NAMALWA (cell line): ENCODE measurements at places on chromosomes 6 and 20.

DNA sequence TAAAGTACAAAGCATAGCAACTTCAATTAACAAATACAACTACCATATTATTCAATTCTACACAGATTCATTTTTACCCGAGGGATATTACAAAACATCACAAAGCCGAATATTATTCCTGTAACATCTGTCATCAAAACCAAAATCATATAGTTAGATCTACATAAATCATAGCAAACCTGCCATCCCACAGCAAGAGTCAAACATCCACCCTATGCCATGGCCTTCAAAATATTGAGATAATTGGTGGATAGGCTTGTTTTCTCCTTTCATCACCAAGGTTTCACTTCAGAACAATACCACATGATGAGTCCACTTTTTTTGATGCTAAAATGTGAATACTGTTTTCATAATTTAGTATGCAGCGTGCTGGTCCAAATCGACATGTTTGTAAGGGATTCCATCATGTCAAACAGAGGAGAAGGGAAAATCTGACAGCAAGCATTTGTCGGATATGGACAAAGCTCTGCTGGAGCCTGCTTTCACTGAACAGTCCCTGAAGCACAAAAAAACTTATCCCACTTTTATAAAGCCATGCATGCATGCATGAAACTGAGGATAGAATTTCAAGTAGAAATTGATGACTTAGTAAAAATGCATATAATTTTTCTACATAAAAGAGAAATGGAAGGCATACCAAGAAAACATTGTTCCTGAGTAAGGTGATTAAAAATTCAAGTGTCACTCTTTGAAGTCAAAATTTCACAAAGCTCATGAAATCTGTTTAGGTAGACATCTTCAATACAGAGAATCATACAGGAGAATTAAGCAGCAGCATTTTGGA is 494.1 kb downstream of the HACE1 start:
- DNase-seq: no peak

DNA sequence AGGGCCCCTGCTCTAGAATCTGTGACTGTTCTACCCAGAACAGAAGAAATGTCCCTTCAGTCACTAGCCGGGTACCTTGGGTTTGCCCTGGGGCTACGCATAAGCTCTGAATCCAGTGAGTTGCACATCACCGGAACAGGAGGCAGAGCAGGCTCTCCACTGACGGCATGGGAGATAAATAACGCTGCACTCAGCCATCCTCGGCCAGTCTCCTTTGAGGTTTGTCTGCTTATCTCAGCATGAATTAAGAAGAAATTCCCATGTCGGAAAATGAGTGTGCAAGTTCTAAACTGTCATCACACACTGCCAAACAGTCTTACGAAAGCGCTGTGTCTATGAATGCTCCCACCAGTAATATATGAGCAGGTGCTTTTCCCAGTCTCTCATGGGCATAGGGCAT is 90.8 kb downstream of the FAM50B start:
- DNase-seq: no peak

DNA sequence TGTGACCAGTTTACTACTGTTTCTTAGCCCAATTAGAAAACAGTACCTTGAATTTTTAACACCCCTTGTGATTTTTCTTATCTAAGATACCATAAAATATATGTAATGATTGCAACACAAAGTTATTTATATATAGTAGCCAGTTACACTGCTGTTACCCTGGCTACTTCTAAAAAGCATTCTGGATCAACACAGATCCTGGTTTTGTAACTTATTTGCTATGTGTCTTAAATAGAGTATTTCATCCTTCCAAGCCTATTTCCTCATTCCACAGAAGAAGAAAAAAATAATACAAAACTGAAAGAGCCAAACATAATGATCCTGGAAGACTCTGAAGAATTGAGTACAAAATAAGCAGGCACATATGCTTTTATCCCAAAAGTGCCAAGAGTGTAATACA is 19.0 kb upstream of the GSTA4 start:
- no peak for DNase-seq

DNA sequence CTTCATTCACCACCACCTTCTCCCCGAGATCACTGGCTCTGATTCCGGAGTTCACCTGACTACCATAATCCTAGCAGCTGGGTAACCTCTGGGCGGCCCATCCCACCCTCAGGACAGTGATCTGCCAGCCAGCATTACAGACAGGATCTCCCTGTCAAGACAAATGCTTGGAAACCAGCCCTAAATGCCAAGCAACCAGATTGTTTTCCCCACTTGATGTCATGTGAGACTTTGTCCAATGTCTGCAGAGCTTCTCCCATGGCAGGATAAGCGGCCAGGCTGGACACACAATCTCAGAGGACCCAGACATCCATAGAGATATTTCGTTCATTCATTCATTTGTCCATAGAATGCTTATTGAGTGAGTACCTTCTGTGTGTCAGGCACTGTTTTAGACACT is 32.5 kb downstream of the PDYN start:
- no peak for DNase-seq

GRCh38 chr6:11971154-11971553 is 41.0 kb upstream of the HIVEP1 start:
- DNase-seq: no peak

GRCh38 chr20:36950414-36951197 is 902 bp downstream of the SAMHD1 start:
- DNase-seq: peak; percentile 46

DNA sequence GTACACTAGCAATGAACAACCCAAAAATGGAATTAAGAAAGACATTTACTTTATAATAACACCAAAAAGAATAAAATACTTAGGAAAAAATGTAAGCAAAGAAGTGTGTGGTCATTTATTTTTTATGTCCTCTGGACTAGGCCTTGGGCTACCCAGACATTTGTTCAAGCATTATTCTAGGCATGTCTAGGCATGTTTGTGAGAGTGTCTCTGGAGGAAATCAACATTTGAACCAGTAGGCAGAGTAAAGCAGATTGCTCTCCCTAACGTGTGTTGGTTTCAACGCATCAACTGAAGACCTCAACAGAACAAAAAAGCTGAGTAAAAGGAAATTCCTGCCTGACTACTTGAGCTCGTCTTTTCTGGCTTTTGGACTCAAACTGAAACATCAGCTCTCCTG is 84.5 kb downstream of the ANKEF1 start:
- DNase-seq: no peak

DNA sequence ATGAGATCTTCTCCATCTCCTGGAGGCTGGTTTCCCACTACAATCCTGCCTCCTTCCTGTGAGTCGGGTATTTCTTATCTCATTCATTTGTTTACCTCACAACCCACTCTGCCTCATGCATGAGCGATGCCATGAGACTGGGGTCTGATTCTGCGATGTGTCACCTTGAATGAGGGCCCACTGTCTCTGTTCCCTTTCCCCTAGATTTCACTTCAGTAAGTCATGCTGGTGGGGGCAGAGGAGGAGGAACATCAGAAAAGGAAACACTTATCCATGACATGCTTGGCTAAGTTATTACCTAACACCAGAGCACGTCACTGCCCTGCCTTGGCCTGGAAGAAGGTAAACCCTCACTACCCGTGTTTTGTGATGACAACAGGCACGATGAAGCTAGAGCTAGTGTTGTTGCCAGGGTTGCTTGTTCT is 337.4 kb upstream of the PRDM1 start:
- DNase-seq: no peak

- DNase-seq: no peak
These were observed 1387.5 kb upstream of the EYS start for GRCh38 chr6:67094431-67094946.

DNA sequence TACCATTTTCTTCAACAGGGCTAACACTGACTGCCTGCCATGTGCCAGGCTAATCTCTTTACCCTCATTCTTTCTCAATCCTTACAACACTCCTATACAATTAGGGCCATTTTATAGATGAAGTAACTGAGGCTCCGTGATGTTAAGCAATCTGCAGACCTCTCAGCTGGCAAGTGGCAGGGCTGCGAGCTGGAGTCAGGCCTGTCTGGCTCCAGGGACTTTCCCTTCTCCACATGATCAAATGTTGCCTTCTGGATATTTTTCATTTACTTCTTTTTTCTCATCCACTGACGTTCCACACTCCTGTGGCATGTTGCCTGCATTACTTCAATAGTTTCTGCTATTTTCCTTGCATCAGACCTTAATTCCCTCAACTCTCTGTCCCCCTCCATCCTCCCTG is 55.2 kb upstream of the TAGAP start:
- no peak for DNase-seq

GRCh38 chr20:15411781-15412180 is 1074.4 kb upstream of the FLRT3 start:
- no peak for DNase-seq

GRCh38 chr20:49594143-49594930 is 26.4 kb upstream of the PTGIS start:
- no peak for DNase-seq

DNA sequence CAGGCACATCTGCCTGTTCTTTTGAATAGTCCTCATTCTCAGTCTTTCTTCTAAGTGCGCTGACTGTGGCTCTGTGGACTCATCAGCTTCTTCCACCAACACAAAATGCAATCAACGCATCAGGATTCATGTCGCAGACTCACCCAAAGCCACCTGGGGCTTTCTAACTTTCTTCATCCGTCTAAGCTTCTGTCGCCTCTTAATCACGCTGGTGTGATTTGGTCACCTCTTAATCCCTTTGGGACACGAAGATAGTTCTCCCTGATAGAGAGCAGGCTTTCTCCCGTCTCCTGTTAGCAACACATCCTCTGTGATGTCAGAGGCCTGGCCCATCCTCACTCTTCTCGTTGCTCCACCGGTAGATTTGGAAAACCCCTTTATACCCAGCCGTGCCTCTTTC is 78.0 kb upstream of the FOXQ1 start:
- no peak for DNase-seq

GRCh38 chr6:17354700-17355403 is 38.5 kb upstream of the CAP2 start:
- peak; percentile 12 for DNase-seq

DNA sequence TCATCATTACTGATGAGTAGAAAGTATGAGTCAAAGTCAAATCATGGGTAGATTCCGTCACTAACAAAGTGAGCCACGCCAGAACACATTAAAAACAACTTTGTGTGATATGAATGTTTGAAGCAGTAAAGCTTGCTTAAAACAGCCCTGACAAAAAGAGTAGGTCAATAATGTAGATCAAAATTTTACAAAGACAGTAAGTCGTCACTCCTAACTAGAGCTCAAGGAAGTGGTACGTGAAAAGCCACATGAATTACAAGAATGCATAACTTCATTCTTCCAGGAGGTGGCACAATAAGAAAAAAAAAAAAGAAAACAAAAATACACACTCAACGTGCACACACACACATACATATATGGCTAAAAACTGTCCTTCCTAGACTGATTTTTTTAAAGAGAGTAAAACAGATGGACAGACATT is 69.9 kb downstream of the HACE1 start:
- peak; percentile 68 for DNase-seq

- DNase-seq: peak; percentile 37
These were observed 10.4 kb upstream of the VNN2 start for GRCh38 chr6:132768051-132768517.

DNA sequence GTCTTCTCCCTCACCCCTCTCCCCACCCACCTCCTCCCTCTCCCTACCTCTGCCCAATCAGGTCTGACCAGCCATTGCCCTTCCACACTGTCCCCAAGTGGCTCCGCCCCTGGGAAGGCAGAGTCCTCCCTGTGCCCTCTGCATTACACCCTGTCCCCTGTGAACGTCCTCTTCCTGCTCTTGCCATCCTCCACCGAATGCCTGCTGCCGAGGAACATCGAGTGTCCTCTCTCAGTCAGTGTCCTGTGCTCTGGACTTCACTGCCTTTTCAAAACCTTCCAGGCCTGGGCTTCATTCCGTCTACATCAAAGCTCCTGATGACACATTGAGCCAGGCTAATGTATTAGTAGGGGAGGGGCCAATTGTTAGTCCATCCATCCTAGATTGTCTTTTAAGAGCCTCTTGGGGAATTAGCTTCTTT is 3.3 kb upstream of the PACSIN1 start:
- DNase-seq: no peak

DNA sequence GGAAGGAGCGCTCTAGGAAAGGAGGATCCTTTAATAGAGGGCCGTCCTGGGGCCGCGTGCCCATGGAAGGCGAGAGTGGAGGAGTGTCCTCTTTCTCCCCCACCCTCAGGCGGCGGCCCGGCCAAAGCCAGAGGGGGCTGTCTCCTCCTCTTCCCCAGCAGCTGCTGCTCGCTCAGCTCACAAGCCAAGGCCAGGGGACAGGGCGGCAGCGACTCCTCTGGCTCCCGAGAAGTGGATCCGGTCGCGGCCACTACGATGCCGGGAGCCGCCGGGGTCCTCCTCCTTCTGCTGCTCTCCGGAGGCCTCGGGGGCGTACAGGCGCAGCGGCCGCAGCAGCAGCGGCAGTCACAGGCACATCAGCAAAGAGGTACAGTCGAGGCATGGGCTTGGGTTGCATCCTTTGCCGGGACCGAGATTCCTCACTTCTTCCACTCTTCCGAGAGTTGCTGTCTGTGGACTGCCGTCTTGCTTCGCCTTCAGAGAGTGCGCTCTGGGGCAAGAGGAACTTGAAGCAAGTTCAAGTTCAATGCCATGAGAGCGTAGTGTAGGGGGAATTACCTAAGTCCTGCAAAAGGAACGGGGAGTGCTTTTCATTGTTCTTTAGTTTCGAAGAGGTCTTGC is at the start of gene LAMA2:
Gene LAMA2, plus strand, starts transcription at position 148 of the 621 bp plus-strand sequence. Its CDS starts 108 bp downstream, at position 256.
- DNase-seq: no peak

DNA sequence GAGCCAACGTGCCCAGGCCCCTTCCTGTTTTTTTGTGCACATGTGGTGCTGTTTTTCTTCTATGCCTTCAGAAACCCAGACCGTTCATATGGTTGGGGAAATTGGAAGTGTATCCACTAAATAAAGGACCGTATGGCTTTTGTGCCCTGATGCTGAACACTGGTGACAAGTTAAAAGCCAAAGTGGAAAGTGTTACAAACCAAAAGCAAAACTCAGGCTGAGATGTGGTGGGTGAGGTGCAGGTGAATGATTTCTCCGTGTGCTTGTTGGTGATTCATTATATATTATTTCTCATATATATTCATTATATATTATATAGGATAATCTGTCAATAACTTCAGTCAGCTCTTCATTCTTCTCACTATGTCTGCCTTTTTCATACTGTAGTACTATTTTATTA is 148.6 kb downstream of the SOBP start:
- no peak for DNase-seq

DNA sequence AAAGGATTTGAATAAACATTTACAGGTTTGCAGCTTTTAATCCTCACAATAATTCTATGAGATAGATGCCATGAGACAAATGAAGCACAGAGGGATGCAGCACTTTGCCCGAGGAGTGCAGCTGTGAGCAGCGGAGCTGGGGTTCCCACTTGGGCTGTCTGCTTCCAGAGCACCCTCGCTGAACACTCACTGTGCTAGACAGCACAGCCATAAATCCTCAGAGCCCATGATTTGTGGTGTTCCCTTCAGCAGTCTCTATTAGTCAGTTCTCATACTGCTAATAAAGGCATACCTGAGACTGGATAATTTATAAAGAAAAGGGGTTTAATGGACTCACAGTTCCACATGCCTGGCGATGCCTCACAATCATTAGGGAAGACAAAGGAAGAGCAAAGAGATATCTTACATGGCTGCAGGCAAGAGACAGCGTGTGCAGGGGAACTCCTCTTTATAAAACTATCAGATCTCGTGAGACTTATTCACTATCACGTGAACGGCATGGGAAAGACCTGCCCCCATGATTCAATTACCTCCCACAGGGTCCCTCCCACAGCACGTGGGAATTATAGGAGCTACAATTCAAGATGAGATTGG is 25.3 kb upstream of the CTAGE9 start:
- DNase-seq: no peak

- DNase-seq: no peak
These were observed 164.8 kb upstream of the GGTLC1 start for GRCh38 chr20:24153101-24154040.
